ENCODE measurements at places on chromosomes 2 and 18. TPM values are rescaled to one million over a fixed set of nuclear protein-coding genes. Genes with fewer than 3 reads are reported as not detected.

POMC gene
- 3.7 TPM for polyA plus RNA-seq

- peak; percentile 41 for DNase-seq
Measured at GRCh38 chr2:210072922-210073509, 70.6 kb downstream of the RPE start.

DNA sequence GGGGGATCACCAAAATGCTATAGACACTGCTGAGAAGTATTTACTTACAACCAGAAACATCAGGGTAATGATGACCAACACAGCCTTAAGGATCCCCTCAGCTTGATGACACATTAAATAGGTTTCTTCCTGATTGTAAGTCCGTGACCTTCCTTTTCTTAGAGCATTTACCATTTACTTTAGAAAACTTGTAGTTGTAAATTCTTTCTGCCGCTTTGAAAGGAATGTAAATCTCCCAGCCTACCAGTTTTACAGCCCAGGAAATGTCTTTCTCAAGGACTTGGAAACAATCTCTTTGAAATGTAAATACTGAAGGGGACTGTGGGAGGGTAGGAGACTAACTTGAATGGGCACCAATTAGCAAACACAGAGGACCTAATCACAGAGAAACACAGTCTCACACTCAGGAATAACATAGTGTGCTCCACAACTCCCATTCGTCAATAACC is 278.6 kb downstream of the DSC3 start:
- no peak for DNase-seq

DNA sequence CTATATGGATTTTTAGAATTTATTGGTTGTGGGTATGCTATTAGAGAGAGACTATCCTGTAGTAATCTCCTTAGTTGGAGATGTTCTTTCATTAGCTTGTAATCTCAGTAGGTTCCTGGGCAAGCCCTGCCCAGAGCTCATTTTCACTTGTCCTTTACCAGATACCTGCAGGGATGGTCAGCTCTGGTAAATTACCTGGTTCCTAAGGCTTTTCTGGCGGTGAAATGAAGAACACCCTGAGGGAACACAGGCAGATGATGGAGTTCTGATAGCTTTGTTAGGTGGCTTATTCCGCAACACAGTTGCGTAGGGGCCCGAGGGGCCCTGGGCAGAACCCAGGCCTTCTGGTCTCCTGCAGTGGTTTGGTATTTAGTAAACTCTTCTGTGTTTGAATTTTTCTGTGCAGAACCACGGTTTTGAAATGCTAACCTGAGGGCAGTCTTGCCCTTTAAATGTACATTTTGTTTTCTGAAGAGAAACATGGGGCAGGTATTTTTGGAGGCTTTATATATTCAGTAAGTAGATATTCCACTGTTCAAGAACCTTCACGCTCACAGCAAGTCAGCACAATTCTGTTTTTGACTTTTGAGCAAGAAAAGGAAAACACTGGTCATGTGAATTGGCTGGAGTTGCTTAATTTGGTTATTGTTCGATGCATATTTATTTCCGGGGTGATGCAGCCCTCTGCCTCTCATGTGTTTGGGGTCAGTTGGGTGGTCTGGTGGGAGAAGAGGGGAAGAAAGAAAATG is 22.4 kb downstream of the ZNF532 start:
- DNase-seq, result no peak

DNA sequence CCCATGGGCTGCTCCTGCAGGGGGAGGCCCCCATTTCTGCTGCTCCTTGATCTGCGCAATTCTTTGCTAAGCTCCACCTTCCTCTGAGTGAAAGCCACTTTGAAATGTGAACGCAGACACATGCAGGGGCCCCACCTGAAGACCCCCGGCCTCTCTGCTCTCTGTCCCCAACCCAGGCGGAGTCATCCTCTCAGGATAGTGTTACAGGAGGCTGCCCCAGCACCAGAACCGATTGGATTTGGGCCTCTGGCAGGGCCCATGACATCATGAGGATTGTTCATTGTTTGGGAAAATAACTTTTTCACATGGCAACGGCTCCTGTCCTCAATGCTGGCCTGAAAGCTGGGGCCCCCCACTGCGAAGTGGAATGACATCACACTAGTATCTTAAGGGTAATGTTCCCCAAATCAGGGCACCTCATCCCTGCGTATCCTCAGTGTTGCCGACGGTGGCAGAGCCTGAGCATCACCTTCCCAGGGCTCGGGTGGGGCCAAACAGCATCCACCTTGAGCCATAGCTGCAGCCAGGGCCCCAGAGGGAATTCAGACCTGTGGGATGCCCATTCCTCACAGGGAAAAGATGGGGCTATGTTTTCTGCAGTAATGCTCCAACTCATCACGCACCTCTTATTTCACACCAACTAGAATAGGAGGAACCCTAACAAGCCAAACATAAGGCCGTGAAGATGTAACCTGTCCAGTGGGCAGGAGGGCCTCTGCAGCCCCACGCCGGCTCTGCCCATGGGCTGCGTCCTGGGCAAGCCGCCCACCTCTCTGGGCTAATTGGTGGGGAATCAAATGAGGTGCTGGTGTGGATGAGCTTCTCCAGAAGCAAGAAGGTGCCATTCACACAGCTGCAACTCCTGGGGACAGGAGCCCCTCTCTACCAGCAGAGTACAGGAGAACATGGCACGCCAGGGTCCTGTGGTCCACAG is 2.7 kb upstream of the ERFE start:
- no peak for DNase-seq

GRCh38 chr2:240840435-240841060 is 20.5 kb upstream of the KIF1A start:
- DNase-seq, result peak; percentile 70
